Inflammatory macrophage treated with lipopolysaccharide for 1 hour (primary cell): ENCODE measurements at places on chromosomes 4 and X.

GRCh38 chrX:125405339-125405738 is 85.7 kb downstream of the TEX13C start:
- DNase-seq: no peak

DNA sequence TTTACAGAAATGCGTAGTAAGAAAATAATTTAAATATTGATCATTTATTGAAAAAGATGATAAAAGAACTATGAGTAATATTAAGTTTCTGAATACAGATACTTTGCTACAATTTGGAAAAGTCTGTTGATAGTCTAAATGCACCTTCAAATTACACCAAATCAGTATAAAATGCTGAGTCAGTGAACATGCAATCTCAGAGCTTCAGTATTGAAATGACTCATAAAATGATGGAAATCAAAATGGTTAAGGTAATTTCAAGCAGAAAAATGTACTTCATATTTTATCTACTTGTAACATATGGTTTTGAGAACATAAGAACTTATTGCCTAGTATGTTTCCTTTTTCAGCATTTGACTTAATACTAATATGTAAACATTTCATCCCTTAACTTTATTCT is 448.2 kb downstream of the PCDH10 start:
- no peak for DNase-seq

DNA sequence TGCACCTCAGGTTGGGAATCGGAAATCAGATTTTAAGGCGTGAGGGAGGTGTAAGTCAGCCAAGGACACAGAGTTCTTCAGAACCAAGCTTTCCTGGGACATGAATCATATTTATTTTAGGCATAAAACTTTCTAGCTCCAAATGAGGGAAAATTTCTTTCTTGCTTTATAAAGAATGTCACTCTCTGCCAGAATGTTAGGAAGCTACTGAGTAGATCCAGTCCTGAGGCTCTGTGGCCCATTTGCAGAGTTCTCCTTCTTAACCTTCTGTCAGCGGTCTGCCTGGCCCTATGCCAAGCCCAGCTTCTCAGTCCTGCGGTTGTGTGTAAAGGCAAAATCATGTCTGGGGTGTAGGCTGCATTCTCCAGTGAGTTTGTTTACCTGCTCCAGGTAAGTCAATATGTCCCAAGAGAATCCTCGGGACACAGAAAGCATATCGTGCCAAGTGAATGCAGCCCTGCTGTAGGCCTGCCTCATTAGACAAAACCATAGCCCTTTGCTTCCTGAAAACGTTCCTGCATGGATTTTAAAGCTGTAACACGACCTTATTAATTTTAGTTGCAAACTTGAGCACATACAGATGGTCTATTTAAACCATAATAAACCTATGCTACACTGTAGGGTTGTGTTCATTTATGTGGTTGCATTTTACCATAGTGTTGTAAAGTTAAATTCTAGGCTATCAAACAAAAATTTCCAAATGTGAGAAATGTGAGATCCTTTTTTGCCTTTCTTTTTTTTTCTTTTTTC is 29.2 kb upstream of the CCNI start:
- peak; percentile 32 for DNase-seq

- DNase-seq: peak; percentile 67
Measured at GRCh38 chr4:51923343-51923742, 80.4 kb downstream of the DCUN1D4 start.

GRCh38 chrX:123846577-123847038 is 13.2 kb upstream of the XIAP start:
- DNase-seq: peak; percentile 70

DNA sequence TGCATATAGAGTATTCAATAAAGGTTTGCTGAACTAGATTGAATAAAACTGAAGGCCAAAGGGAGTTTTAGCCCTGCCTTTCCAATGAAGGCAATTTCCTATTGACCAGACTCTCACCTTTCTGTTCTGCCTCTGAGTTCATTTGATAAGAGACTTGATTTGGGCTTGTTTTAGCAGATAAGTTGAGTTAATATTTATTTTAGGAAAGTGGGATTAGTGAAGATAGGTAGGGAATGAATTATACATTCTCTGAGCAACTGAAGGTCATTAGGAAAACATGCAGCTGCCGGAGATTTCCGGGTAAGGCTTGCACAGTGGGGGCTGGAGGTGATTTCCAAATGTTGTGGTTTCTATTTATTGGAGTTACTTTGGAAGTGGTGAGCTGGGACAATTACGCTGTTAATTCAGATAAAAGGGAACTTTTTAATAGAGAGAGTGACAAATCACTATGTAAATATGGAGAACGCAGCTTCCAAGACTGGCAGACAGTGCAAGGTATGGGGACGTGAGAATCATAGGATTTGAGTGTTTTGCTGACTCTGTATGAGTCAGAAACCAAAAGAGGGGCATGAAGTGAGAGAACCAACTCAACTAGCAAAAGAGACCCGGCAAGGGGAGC is 553.6 kb upstream of the BOD1L1 start:
- no peak for DNase-seq

DNA sequence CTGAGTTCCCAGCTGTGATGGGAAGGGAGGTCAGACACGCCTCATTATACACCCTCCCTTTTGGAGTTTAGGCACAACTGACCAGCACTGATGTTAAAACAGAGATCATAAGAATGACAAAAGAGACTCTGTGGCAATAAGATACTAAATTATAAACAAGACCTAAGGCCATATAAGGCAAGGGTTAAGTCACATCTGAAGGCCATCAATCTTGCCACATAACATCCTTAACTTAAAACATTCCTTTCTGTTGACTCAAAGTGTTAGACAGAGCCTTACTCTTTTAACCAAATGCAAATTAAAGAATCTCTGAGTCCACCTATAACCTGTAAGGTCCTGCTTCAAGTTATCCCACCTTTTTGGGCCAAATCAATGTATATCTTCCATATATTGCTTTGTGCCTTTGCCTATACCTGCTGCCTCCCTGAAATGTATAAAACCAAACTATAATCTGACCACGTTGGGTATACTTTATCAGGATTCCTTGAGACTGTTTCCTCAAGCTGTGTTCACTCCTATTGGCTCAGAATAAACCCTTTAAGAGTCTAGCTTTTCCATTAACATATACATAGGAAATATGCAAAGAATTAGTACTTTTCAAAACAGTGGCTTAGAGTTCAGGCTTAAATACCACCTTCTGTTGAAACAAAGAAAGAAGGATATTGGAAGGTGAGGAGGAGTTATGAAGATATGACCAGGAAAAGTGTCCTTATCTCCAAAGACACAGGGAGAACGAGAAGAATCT is 214.4 kb upstream of the PPP1R2C start:
- no peak for DNase-seq

DNA sequence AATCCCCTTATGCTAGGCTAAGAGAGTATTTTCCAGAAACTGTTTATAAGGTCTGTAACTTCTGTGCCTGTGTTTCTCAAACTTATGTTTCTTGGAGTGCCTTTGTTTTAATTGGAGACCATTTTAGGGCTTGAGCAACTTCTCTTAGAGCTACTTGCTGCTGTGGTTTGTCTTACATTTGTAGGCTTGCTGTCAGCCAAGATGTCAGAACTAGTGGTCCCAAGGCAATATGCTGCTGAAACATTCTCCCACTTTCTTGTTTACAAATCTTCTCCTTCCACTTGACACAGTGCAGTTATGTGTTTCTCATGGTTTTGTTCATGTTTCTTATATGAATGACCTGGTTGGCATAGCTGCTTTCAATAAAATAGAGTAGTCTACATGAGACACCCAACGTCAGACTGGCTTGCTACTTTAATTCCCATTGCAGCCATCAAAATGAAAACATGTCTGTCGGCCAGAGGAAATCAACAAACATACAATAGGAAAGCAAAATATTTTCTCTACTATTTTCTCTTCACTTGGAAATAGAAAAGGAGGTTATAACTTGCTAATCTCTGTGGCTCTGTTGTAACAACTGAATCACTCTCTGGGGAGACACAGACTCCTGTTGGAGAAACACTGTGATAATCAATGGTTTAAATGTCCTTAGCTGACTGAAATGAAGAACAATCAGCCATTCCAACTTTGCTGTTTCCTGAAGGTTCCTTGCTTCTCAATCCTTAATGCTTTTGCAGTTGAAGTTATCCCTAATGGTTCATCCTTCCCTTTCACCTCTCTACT is 426.4 kb downstream of the PDGFC start:
- no peak for DNase-seq

DNA sequence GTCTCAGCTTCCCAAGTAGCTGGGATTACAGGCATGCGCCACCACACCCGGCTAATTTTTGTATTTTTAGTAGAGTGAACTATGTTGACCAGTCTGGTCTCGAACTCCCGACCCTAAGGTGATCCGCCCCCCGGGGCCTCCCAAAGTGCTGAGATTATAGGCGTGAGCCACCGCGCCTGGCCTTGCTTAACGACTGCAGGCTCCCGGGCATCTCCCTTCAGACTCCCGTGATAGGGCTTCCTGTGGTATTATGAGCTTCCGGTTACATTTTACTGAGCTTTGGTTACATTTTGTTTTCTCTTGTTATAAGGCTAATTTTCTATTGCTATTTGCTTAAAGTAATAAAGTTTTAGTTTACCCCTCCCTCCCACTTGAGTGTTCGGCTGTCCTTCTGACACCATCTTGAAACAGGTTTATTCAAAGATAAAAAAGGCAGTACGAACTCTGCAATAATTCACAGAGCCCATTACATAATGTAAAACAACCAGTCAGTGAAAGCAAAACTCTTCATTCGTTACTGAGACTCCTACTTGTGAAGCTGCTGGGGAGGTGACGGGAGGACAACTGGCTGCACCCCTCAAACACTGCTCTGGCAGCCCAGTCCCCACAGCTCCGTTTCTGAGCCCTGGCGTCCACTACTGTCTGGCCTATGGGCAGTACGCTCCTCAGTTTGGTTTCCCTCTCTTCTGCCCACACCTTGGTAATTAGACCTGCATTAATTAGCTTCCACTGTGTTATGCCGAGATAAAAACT is 795.7 kb upstream of the SLIT2 start:
- no peak for DNase-seq

DNA sequence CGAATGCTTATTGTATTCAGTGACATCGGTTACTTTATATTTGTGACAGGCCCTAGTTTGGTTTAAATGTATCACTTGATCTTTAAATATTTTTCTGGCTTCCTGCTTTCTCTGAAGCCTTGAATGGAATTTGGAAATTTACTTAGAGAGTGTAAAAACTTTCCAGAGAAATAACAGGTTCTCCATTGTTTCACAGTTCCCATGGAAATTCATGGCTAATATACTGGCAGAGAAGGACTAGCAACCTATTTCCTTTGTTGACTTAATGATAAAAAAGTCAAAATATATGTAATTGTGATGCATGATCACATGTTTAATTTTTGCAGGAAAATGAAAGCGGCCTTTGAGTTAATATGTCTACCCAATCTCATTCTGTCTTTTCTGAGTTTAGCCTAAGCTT is 13.2 kb downstream of the NEIL3 start:
- no peak for DNase-seq

DNA sequence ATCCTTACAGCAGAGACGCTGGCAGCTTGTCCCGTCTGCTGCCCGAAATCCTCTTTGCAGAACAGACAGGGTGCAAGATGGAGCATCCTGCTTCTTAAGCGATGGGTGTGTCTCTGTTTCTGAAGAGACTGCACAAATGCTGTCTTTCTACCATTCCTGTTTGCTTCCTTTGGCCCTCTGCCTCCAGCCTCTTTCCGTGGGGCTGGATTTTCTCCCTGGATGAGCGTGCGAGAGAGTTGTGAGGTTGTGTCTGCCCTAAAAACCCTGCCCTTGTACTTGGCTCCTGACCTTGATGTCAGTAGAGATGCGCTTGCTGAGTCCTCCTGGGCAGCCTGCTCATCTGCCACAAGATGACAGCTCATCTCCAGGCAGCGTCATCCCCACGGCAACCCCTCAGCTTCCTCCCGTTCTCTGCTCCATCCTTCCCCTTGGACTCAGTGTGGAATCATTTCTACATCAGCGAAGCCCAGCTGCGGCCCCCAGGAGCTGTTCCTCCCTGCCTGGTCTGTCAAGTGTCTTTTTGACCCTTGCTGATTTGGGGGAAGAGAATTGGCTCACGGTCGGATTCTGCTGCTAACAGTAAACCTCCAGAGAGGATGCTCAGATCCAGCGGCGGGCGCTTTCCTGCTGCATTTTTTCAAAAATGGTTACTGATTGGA is 246.2 kb downstream of the ASMT start:
- no peak for DNase-seq

DNA sequence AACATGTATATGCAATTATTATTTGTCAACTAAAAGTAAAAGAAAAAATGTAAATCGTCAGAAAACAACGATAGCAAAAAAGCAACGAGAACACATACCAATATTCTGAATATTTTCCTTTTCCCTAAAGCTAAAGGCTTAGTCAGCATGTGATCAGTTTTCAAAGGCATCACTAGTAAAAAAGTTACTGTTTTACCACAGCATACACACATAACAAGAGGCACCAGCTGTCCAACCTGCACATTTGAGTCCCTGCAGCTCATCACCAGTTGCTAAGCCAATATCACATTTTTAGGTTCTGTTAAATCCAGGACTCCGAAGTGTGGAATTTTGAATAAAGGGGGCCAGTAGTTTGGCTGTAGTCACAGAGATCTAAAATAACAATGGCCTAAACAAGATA is 203.8 kb downstream of the ADGRA3 start:
- DNase-seq: no peak

DNA sequence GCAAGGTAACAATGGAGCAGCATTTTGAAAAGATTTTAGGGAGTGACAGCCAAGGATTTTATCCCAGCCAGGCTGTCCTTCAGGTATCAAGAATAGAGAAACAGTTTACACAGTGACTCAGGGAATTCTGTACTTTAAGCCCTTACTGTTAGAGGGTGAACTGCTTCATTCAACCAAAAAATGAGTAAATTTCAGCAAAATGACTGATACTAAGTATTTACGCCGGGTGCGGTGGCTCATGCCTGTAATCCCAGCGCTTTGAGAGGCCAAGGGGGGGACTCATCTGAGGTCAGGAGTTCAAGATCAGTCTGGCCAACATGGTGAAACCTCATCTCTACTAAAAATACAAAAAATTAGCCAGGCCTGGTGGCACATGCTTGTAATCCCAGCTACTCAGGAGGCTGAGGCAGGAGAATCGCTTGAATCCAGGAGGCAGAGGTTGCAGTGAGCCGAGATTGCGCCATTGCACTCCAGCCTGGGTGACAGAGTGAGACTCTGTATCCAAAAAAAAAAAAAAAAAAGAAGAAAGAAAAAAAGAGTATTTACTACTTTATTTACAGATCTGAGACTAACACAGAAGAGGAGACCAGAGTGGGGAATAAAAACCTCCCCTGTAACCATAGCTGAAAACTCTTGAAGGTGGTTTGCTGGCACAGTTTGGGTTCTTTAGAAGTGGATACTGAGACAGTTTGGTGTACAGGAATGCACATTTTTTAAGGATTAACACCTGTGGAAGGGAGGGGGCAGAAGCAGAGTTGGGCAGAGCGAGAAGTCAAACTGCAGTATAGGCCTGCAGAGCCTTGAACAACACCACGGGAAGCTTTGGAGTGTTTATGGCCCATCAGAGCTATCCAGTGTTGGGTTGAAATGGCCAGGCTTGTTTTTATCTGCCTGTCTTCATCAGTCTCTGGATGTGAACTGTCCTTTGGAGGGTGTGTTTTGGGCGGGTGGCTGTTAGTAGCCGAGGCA is 40.5 kb downstream of the TMEM131L start:
- DNase-seq: no peak

DNA sequence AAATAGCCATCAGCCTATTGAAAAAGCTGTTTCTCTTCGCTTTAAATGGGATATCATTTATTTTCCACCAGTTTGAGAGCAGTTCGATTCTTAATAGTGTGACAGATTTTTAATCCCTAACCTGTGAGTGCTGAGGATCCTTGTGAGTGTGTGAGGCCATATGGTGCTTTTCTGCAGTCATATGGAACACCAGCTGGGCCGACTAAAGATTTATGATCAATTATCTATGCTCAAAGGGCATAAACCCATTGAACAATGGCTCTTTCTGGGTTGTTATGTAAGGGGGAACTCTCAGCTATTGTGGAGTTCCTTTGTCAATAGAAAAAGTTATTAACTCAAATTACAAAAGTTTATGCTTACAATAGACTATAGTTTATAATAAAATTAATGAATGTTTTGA is 1003.6 kb downstream of the FAT4 start:
- DNase-seq: no peak
